ENCODE measurements at places on chromosomes 16 and 17. TPM values are rescaled to one million over a fixed set of nuclear protein-coding genes. Genes with fewer than 3 reads are reported as not detected.

KRTAP4-1 gene
- total RNA-seq, result not detected

NKD1 gene
- 1.0 TPM for total RNA-seq

FBXW10 gene
- total RNA-seq, result 0.22 TPM

NRN1L gene
- 0.59 TPM for total RNA-seq

ATP2C2 gene
- total RNA-seq, result not detected

LGALS9B gene
- total RNA-seq, result 0.59 TPM

C1QTNF8 gene
- total RNA-seq, result not detected

HAP1 gene
- total RNA-seq, result 0.05 TPM

WNT3 gene
- total RNA-seq, result not detected

TEKT5 gene
- total RNA-seq, result not detected

GPR179 gene
- total RNA-seq, result not detected
